D341Med (cell line): ENCODE measurements at places on chromosomes 4 and X.

DNA sequence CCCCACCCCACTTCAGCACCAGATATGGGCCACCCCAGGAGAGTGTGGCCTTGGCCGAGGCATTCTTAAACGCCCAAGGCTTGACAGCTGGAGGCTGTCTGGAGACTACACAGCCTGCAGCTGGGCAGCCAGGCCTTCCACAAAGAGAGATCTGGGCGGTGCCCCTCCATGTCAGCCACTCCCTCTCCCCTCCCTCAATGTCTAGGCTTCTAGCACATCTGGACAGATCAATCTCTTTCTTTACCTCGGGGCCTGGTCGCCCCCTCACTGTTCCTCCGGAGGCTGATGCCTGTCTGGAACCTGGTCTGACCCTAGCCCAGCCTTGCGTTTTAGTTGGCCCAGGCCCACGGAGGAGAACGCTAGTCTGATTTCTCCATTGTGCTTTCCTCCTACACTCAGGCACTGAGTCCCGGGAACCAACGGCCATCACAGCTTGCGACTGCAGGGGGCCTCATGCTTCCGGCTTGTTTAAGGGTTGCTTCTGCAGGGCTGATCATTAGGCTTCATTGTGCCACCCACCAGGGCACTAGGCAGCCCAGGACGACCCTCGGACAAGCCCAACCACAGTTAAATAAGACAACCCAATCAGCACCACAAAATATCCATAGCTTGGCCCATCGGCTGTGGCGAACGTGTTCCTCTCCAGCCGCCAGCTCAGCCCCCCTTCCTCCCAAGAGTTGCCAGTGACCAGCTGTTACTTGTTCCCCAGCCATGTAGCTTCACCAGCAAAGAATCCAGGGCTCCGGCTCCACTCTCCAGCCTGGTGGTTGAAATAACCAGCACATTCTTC is 200.6 kb downstream of the BCOR start:
- no peak for DNase-seq

GRCh38 chr4:3879681-3880614 is 113.8 kb downstream of the ADRA2C start:
- peak; percentile 38 for DNase-seq

DNA sequence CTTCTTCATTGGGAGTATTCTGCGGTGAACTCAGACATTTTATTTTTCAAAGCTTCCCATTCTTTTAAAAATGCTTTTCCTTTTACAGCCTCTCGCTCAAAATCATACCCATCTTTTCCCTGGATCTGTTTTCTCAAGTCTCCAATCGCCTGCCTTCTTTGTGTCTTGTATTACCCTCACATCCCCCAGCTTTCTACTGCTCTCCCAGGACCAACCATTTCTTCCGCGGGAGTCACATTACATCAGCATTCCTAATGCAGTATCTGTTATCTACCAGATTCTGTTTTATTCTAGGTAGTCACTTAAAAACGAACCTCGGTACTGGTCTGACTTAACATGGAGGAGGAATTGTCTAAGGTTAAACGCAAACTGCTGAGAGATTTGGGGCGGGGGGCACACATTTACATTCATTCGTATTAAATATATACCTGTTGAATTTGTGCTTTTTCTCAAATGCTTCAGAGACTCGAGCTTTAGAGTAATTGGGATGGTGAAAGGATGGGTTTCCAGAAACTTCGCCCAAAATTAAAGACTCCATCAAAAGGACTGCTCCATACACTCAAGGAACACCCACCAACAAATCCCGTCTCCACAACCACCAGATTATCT is 493 bp upstream of the UCHL1 start:
- DNase-seq, result no peak

DNA sequence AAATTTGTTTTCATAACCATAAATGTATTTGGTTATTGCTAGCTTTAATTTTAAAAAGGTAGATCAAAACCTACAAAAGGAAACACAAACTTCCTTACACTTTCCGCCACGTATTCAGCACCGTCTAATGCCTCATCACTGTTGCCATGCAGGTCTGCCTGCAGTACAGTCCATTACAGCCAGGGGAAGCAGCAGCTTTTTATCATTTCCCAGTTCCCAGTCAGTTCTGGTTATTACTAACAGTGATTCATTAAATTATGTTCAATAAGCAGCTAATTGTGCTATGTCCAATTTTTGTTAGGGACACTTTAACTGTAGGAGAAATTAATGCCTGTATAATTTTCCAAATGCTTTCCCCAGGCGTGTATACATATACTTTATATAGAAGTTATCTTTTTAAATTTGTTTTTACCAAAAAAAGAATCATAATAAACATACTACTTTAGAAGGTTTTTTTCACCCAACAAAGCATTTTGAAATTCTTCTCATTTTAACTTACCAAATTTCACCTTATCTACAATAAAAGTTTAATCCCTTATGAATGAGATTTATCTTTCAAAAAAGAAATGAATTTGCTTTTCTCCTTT is 93.3 kb downstream of the ANXA3 start:
- DNase-seq, result peak; percentile 77

GRCh38 chrX:119084766-119085165 is 12.0 kb downstream of the CT47C1 start:
- no peak for DNase-seq

- no peak for DNase-seq
Observed at GRCh38 chr4:36914106-36914505, 330.4 kb upstream of the NWD2 start.

- DNase-seq, result no peak
Observed at GRCh38 chr4:20643631-20644030, 56.6 kb upstream of the PACRGL start.

- DNase-seq, result peak; percentile 42
Observed at GRCh38 chr4:97910005-97910404, 233.3 kb downstream of the STPG2 start.

GRCh38 chr4:149048451-149049143 is 606.4 kb upstream of the NR3C2 start:
- no peak for DNase-seq

- no peak for DNase-seq
Observed at GRCh38 chr4:177485528-177485927, 43.3 kb upstream of the AGA start.

DNA sequence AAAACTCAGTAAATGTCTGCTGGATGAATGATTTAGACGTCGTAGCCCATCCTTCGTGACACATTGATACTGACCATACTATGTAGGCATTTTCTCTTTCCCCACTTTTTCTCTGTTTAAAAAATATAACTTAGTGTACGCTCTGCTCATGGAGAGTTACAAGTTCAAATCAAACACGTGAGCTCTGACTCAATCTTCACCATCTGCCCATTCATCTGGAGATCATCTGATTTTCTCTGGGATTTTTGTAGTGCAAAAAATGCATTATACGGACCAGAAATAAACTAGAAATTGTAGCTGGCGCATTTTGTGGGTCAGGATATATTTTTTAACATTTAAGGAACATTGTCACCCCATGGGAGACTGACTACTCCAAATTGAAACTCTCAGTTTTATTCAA is 124.7 kb upstream of the FAM9B start:
- DNase-seq, result no peak

- no peak for DNase-seq
Observed at GRCh38 chr4:150098214-150098613, 20.0 kb downstream of the DCLK2 start.

DNA sequence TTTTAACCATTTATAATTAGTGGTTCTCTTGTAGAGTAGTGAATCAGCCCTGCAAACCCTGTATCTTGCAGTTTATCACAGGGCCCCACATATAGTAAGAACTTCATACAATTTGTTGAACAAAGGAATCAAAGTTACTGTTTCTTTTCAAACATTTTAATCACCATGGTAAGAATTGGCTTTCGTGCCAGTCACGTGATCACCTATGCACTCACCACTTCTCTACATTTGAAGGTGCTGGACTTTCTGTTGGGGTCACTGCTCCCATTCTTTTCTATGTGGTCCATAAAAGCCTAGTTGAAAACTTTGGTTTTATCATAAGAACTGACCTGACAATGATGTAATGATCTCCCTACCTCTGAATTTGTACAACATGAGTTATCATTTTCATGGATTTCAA is 426.4 kb upstream of the CPEB2 start:
- no peak for DNase-seq

GRCh38 chr4:109665783-109666485 is 37.3 kb downstream of the CASP6 start:
- no peak for DNase-seq

GRCh38 chr4:25013756-25014661 is 16.7 kb downstream of the LGI2 start:
- no peak for DNase-seq

GRCh38 chrX:110286106-110286505 is 31.8 kb downstream of the AMMECR1 start:
- no peak for DNase-seq

- no peak for DNase-seq
Observed at GRCh38 chr4:158786121-158786601, 17.3 kb downstream of the FNIP2 start.

- DNase-seq, result no peak
Observed at GRCh38 chrX:154021131-154021611, 1.5 kb upstream of the IRAK1 start.

DNA sequence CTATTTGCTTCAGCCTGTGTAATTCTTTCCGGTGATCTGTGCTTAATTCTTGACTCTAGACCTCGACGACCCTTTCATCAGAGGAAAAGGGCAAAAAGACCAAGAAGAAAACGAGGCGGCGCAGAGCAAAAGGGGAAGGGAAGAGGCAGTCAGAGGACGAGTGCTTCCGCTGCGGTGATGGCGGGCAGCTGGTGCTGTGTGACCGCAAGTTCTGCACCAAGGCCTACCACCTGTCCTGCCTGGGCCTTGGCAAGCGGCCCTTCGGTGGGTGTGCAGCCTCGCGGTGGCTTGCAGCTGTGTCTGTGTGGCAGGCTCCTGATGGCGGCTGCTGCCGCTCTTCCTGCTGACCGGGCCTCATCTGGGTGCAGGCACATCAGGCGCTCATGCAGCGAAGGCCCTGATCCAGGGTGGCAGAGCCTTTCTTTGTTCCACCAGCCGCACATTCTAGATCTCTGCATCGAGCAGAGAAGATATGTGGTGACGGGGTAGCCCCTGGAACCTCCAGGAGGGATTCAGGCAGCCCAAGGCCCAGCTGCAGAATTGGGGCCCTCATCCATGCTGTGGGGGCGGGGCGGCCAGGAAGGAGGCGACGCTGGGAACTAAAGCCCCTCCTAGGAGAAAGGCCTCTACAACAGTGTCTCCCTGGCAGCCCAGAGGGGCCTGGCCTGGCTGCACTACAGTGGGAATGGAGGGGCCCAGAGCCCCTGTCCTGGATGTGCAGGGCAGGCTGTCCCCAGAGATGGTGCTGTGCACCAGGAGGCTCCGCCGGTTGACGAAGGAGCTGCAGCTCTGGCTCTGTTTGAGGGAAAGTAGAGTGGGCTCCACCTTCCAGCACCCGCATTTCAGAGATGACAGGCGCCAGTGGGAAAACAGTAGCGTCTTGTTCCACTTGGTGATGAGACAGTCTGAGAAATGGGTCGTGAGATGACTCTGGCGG is 32.1 kb downstream of the NELFA start:
- DNase-seq, result peak; percentile 31

DNA sequence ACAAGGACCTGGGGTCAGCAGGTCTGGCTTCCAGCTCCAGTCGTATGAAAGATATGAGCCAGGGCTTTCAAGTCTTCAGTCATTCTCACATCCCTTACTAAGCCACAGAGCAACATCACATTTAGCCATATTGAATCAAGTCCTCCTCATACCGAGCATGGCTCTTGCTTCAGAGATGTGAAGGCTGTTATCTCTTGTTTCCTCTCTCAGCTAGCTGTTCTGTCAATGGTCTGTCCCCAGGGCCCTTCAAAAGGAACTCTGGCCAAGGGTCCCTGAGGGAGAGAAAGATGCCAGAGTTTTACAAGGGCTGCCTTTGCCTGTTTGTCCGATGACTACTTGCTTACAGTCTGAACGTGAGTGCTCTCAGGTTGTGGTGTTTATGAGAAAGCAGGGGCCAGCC is 30.5 kb downstream of the DOCK11 start:
- DNase-seq, result no peak

- no peak for DNase-seq
Observed at GRCh38 chr4:37359261-37359660, 114.7 kb downstream of the NWD2 start.

- peak; percentile 63 for DNase-seq
Observed at GRCh38 chr4:4386296-4386735, 586 bp upstream of the NSG1 start.

GRCh38 chr4:3234171-3235029 is 14.6 kb upstream of the MSANTD1 start:
- DNase-seq, result no peak

GRCh38 chrX:71118985-71119535 is 664 bp downstream of the MED12 start:
- DNase-seq, result no peak

GRCh38 chr4:7968262-7968896 is 28.7 kb upstream of the AFAP1 start:
- no peak for DNase-seq

DNA sequence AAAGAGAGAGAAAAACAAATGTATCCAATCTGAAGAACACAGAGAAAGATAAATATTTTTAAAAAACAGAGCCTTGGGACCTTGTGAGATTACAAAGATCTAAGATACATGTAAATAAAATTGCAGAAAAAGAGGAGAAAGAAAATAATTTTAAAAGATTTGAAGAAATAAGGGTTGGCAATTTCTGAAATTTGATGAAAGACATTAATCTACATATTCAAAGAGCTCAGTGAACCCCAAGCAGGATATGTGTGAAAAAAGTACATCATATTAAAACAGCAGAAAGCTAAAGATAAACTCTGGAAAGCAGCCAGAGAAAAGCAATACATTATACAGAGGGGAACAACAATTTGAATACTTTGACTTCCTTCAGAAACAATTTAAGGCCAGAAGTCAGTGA is 244.7 kb downstream of the ENOX2 start:
- DNase-seq, result no peak

GRCh38 chrX:41127477-41128192 is 42.4 kb downstream of the USP9X start:
- no peak for DNase-seq

DNA sequence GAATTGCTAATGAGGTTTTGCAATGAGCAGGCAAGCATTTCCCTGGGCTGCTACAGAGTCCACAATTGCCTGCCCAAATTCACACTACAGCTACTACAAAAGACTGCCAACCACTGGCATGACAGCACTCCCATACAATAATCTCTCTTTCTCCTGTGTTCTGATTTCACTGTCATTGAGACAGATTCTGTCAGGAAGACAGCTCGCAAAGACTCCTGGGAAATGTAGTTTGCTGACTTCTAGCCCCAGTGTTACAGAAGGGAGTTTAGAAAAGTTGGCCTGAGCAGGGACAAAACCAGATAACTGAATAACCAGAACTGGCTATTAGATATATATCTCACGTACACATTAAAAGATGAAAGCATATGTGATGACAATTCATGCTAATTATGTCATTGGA is 1231.3 kb upstream of the PRKX start:
- no peak for DNase-seq

DNA sequence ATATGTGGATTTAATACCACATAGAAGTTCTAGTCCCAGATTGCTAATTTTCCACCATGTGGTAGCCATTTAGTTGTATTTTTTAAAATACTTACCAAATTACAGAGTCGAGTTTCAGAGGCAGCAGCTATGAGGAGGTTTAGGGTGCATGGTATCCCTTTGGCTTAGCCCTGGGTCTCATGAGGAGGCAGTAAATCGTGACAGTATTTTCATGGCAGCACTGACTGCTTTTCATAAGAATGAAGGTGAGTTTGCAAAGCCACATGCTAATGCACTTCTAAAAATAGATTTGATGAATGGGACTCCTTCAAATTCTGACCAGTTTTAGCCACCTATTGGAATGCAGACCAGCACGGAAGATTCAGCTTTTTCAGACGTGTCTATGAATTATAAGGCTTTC is 114.0 kb upstream of the FRG1 start:
- DNase-seq, result no peak
